ENCODE measurements at places on chromosomes 5 and 9.

DNA sequence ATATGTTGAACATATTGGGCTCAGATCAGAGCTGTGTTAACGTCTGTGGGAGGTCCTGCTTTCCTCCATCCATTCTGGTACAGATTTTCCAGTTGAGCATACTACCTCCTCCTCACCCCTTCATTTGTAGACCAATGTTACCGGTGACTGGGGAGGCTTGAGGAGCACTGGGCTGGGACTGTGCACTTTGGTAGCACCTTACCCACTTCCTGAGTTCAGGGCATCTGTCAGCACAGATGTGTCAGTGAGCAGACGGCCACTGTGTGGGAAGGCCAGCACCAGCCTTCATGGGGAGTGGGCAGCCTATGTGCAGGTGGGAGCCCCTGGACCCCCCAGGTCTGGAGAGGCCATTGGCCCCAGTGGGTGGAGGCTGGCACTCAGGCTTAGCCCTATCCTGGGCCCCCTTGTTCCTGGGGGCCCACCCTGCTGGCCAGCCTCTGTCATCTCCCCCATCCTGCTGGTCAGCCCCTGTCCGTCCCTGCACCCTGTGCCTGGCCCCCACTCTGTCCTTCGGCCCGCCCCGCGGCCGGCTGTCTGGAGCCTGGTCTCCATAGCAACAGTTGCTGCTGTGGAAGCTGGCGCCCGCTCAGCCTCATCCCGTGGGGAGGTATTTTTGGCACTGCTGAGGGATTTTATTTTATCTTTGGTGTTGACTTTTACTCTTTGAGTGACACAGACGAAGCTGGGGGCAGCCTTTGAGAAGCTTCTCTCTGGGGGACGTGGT is 21.3 kb downstream of the WNK2 start:
- no peak for DNase-seq

- no peak for DNase-seq
These were observed 76.6 kb upstream of the ITGA1 start for GRCh38 chr5:52710972-52711596.

DNA sequence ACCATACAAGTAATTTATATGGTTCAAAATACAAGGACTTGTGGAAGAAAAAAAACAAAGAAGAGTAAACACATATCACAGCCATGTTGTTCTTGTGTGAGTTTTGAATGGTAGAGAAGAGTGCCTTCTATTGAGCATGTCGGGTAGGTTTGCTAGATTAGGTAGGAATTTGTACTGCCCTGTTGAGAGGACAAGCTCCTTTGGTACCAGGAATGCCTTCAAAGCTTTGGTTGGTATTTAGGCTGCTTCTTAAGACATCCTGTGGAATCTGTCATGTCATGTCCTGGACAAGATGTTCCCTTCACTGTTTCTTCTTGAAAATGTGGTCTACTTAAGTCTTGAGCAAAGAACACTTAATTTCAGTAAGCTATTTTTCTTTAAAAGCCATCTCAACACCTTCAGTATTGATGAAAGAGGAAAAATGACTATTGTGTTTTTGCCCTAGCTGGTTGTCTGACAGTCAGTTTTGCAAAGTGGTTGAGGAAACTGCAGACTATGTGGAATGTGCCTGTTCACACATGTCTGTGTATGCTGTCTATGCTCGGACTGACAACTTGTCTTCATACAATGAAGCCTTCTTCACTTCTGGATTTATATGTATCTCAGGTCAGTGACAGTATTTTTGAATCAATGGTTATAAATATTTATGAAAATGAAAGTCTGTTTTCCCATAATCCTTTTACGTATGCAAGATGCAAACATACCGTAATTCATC is 296.9 kb downstream of the ADGRV1 start:
- DNase-seq, result no peak

DNA sequence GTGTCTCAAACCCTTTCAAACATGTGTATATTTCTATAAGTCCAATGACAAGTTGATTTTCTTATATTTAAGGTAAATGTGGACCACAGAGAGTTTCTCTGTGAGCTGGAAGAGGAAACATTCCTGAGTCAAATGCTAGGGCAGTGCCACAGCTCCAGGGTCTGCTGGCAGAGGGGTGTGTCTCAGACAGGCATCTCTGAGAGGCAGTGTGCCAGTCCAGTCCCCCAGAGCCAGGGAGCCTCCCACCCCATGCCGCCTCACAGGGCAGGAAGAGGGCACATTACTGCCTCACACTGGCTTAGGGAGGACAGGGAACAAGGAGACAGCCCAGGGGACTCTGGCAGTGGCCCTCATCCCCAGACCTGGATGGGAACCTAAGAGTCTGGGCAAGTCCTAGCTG is 120.2 kb downstream of the TENT4A start:
- DNase-seq, result no peak

- no peak for DNase-seq
These were observed 159.7 kb upstream of the OTULINL start for GRCh38 chr5:14421851-14422250.

GRCh38 chr9:131545786-131546335 is 538 bp downstream of the PRRT1B start:
- no peak for DNase-seq

GRCh38 chr5:103674739-103675138 is 112.2 kb upstream of the NUDT12 start:
- no peak for DNase-seq
